Lung microvascular endothelial cell (primary cell): ENCODE measurements at places on chromosomes 1 and 21. TPM values are rescaled to one million over a fixed set of nuclear protein-coding genes. Genes with fewer than 3 reads are reported as not detected.

DNA sequence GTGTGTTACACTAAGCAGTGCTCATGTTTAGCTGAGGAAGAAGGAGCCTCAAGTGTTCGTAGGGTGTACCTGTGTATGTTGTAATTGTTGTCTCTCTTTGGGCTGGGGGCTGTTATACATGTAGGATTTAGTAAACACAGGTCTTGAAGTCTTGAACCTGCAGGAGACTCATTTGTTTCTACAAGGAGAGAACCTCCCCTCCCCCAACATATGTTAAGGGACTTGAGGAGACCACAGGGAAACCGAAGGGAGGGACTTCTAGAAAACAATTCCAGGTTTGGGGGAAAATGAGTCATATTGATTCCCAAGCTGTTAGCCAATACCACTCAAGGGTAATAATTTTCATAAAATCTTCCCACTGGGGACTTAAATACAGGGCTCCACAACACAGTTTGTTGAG is 25.0 kb upstream of the AGBL4 start:
- no peak for DNase-seq

RIMKLA gene
- under 0.01 TPM in 2 replicates for total RNA-seq

- DNase-seq: no peak
These were observed 191.6 kb downstream of the BRINP3 start for GRCh38 chr1:190286111-190286510.

CFAP107 gene
- total RNA-seq: not detected in 2 replicates

PLA2G5 gene
- total RNA-seq: under 0.01 and 0.44 TPM in 2 replicates

- no peak for DNase-seq
These were observed 142.9 kb downstream of the ROR1 start for GRCh38 chr1:63916485-63917360.

GLUL gene
- total RNA-seq: 199 and 377 TPM in 2 replicates

- DNase-seq: no peak
These were observed 38.9 kb downstream of the ATP1A1 start for GRCh38 chr1:116411784-116412479.

DNA sequence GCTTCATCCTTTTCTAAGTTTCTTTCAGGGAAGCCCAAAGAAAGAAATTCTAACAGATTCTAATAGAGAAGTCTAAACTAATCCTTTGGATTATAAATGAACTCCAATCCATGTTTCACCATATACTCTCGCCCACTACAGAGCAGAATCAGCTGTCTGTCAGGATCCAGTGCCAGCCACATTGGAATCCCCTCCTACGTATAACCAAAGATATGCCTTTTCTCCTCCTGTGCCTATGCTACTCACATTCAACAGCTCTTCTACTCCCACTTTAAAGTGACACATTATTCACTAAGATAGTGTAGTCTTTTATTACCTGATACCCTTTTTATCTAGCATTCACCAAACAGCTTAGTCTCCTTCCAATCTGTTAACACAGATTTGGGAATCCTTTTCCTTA is 3.1 kb downstream of the ETV3 start:
- no peak for DNase-seq

KCNN3 gene
- total RNA-seq: 0.87 and 0.99 TPM in 2 replicates
